ENCODE measurements at places on chromosomes 7 and 10. TPM values are rescaled to one million over a fixed set of nuclear protein-coding genes. Genes with fewer than 3 reads are reported as not detected.

DNA sequence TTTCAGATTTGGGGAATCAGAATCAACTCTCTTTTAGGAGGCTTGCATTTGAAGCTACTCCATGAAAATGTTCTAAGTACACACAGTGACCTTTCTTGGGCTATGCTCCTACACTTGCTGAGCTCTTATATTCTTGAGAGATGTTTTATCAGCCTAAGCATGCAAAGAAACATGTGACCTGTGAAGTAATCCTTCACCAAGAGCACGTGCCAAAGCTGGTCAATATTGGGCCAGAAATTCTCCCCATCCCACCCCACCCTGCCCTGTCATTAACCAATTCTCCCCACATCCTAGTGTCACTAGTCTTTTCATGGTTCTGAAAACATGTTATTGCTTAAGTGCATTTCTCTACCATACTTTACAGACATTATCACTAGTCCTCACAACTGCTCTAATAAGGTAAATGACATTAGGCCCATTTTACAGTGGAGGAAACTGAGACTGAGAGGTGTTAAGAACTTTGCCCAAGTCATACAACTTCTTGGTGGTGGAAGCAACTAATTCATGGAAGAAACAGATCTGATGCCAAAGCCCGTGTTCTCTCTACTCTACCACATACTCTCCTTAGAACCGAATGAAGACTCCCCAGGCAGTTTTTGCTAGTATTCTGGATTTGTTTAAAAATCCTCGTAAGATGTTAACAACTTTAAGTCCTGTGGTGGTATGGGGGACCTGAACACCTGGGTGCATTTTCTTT lies 200.6 kb downstream of the PTEN start:
- no peak for DNase-seq

Gene MRLN
- total RNA-seq = not detected

- DNase-seq = no peak
Measured at GRCh38 chr10:71436268-71437125, 39.8 kb downstream of the CDH23 start.

Gene RAB19
- not detected for total RNA-seq

- DNase-seq = peak; percentile 88
Measured at GRCh38 chr10:88848499-88848898, 3.1 kb downstream of the ANKRD22 start.

DNA sequence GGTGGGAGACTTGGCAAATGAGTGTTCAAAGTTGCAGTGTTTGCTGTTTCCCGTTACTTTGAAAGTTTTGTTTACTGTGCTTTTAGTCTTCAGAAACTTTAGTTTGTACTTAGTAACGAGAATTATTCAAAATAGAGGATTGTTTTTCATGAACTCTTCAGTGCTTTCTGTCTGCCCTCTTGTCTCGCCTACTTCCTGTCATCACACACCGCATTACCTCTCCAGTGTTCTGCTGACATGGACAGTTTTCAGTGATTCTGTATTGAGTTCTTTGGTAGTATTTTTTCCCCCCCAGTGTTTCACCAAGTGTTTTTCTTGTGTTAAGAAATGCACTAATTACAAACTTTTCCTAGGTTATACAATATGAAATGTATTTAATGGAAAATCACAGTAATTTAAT lies 207.0 kb downstream of the MLLT10 start:
- no peak for DNase-seq

DNA sequence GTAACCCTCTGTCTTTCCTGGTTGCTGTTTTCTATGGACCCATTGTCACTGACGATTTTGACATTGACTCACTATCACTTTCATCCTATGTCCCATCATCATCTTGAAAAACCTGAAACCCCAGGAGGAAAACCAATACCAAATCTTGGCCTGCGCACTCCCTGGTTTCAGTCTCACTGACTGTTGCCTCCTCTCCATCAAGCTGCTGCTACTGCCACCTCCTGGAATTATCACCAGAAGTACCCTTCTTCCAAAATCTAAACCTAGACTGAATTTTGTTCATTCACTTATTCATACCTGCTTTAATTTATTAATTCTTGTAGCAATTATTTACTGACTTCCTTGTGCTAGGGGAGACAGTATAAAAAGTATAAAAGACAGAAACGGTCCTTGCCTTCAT lies 44.5 kb upstream of the ACBD5 start:
- DNase-seq = peak; percentile 5

DNA sequence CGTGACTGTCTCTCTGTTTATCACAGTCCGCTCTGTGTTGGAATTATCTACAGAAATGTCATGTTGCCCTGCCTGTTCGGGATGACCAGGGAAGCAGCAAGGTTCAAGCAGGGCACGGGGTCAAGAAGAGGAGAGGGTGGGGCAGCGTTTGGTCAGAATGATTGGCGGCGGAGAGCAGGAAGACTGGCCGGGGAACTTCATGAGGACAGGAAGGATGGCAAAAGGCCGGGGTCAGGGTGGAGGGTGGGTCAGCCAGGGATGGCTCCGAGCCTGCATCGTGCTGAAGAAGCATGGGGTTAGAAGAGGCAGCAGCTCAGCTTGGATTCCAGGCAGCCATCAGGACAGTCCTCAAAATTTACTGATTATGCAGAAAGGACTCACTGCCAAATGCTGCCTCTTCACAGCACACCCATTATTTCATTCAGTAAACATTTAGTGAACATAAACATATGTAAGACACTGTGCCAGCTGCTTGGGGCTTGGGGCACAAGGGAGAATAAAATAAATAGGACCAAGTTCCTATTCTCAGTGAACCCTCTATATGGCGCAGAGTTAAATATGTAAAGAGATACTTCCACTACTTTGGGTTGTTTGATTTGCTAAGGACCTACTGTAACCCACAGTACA lies 42.8 kb downstream of the WNT2 start:
- no peak for DNase-seq

- DNase-seq = peak; percentile 66
Measured at GRCh38 chr7:95527033-95527775, 41.5 kb downstream of the ASB4 start.

GRCh38 chr10:72593963-72594362 lies 31.9 kb downstream of the MICU1 start:
- no peak for DNase-seq
